Stimulated activated CD8-positive, alpha-beta memory T cell treated with anti-CD3 and anti-CD28 coated beads, Interleukin-7, amount 100 ng/mL, for 48 hours (primary cell): ENCODE measurements at places on chromosomes 3 and 15.

GRCh38 chr15:66779331-66780009 lies 77.4 kb downstream of the SMAD6 start:
- no peak for DNase-seq

DNA sequence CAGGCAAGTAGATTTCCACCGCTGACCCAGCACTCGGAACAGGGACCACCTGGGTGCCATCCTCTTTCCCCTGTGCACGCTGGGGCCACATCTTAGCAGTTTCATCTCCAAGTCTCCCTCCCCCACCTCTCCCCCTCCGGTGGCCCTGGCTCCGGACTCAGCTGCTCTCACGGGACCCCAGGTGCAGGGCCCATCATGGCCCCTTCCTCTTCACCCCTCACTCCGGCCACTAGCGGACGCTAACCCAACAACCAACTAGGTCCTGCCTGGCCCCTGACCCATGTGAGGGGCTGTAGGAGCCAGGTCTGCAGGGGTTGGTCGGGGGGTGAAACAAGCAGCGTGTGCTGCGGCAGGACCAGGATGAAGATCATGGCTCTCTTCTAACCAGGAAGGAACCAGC lies 31.3 kb upstream of the IQSEC1 start:
- DNase-seq: no peak

DNA sequence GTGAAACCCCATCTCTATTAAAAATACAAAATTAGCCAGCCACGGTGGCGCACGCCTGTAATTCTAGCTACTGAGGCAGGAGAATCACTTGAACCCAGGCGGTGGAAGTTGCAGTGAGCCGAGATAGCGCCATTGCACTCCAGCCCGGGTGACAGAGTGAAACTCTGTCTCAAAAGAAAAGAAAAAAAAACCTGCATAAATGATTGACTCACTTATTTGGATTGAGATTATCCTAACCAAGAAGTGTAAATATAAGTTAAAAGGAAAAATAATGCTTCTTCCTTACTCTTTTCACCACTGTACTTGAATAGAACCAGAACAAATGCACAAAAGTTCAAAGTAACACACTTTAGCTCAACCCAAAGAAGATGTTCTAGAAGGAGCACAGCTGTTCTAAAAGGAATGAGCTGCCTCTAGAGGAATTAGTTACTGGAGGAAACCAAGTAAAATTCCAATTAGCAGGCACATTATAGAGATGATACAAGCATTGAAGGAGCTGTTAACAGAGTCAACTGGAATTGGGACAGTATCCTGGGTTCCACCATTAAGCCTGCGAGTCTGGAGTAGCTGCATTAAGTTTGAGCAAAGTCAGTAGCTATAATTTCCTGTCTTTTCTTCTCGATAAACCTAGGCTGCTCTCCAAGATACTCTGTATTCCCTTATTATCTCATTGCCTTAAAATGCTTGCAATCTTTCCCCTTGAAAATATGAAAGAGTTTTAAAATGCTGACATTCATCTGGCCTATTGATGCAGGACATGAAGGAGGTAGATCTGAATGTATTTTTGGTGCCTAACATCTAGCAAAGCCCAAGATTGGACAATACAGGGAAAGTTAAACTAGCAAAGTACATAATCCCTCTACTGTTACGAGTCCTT lies 9.5 kb downstream of the MTHFS start:
- DNase-seq: no peak

DNA sequence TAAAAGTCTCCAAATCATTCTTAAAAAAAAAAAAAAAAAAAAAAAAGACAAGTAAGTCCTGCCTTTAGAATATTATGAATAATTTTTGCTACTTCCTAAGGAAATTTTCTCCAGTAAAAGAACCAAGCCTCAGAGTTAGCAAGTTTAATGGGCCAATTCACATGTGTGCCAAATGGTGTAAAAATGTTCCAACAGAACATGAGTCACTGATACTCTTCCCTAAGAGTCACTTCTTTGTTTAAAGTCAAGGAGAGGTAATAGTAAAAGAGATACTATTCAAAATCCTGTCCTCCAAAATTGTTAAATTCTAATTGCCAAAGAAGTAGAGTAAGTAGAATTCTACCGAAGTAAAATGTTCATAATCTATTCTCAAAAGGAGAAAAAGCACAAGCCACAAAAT lies 17.7 kb upstream of the CPA3 start:
- DNase-seq: no peak

GRCh38 chr3:69687641-69688040 lies 51.6 kb upstream of the MITF start:
- DNase-seq: no peak

- DNase-seq: no peak
Observed at GRCh38 chr3:104040896-104041295, 1325.8 kb upstream of the ALCAM start.

- no peak for DNase-seq
Observed at GRCh38 chr15:39313467-39313866, 267.4 kb upstream of the THBS1 start.

GRCh38 chr3:100400419-100400779 lies 490 bp downstream of the TOMM70 start:
- no peak for DNase-seq

DNA sequence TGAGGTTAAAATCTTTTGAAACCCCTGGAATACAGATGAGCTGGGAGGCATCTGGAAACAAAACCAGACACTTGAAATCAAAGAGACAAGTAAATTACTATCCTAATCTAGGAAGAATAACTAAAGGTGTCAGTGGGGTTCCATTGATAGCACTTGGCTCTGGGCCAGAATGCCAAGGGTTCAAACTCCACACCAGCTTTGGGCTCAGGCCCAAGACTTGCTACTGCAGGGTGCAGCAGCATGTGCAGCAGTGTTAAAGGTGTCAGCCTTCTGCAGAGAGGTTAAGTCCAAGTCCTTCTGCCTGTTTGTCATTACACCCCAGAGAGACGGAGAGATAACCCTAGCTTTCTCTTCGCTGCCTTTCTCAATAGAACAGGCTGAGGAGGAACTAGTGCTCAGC lies 273.9 kb downstream of the TIGIT start:
- no peak for DNase-seq

GRCh38 chr3:50192689-50193141 lies 1.3 kb downstream of the GNAT1 start:
- DNase-seq: peak; percentile 62

- DNase-seq: no peak
Observed at GRCh38 chr3:52845157-52845556, 10.3 kb upstream of the MUSTN1 start.

- DNase-seq: no peak
Observed at GRCh38 chr3:121855555-121855954, 20.5 kb downstream of the EAF2 start.

DNA sequence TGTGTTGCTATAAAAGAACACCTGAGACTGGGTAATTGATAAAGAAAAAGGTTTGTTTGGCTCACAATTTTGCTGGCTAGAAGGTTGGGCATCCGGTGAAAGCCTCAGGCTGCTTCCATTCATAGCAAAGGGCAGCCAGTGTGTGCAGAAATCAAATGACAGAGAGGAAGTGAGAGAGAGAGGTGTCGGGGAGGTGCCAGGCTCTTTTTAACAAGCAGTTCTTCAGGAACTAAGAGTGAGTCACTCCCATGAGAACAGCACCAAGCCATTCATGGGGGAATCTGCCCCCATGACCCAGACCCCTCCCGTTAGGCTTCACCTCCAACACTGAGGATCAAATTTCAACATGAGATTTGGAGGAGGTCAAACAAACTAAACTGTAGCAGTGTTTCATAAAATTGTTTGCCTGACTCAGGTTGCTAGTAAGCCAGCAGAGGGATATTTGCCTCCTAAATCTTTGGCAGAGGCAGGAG lies 4.5 kb upstream of the PARP15 start:
- no peak for DNase-seq

- DNase-seq: no peak
Observed at GRCh38 chr3:194631696-194632095, 1.5 kb downstream of the TMEM44 start.

- DNase-seq: no peak
Observed at GRCh38 chr3:45659661-45660566, 29.3 kb upstream of the SACM1L start.

- no peak for DNase-seq
Observed at GRCh38 chr3:109900783-109901182, 563.4 kb upstream of the DPPA4 start.
